ENCODE measurements at places on chromosomes 4 and X. TPM values are rescaled to one million over a fixed set of nuclear protein-coding genes. Genes with fewer than 3 reads are reported as not detected.

DNA sequence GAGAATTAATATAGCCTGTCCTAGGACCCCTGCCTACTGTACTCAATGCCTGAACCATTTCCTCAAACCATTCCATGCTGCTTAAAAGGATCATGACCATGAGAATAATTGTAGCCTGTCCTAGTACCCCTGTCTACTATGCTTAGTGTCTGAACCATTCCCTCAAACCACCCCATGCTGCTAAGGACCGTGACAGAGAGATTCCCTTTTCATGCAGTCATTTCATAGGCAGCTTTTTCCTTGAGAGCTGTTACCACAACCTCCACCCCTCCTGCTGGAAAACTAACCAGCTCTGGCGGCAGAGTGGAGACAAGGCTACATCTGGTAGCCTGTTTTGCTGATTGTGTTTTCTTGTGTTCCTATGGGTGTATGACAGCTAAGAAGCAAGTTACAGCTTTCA lies 174.9 kb upstream of the SMARCAD1 start:
- DNase-seq: no peak

- DNase-seq: no peak
Observed at GRCh38 chrX:15438332-15438731, 54.1 kb upstream of the VEGFD start.

GRCh38 chrX:40385256-40385655 lies 195.5 kb upstream of the ATP6AP2 start:
- no peak for DNase-seq

- DNase-seq: no peak
Observed at GRCh38 chr4:63786171-63786570, 623.1 kb downstream of the TECRL start.

MAGT1 gene
- total RNA-seq: 47.6 TPM
